ENCODE measurements at places on chromosomes 2 and 18.

DNA sequence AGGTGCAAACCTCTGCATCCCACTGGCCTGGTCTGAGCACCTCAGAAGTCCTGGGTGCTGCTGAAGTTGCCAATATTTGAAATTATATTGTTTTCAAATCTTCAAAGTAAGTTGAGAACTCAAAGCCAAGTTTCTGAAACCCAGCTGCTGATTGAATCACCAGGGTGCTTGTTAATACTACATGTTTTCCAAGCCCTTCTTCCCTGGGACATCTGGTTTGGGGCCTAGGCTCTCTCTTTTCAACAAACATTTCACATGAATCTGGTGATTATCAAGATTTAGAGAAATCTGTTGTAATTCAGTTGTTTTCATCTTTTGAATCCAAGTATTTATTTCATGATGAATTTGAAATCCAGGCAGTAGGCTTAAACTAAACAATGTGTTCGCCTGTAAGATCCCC, 24.4 kb downstream of the MLPH start:
- no peak for DNase-seq

- no peak for DNase-seq
Observed at GRCh38 chr2:103880081-103880834, 973.7 kb upstream of the POU3F3 start.

DNA sequence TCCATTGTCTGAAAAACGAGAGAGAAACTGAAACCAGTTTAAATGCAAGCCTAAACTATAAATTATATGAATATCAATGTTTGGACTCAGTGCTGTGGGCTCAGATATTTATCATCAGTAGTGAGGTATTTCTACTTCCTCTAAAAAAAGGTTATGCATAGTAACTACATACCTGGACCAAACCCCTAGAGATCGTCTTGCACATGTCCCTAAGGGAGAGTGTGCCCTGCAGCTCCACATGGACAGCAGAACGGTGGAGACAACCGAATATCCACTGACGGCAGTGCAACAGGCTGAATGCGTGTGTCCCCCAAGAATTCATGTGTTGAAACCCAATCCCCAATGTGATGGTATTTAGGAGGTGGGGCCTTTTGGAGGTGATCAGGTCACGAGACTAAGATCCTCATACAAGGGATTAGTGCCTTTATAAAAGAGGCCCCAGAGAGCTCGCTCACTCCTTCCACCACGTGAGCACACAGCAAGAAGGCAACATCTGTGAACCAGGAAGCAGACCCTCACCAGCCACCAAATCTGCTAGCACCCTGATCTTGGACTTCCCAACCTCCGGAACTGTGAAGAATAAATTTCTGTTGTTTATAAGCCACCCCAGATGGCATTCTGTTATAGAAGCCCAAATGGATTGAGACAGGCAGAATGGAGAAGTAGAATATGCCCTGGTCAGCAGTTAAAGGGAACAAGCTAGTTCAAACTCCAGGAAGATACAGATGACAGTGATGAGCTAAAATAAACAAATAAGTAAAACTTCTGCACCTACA, 208.4 kb downstream of the ANAPC1 start:
- DNase-seq = no peak

DNA sequence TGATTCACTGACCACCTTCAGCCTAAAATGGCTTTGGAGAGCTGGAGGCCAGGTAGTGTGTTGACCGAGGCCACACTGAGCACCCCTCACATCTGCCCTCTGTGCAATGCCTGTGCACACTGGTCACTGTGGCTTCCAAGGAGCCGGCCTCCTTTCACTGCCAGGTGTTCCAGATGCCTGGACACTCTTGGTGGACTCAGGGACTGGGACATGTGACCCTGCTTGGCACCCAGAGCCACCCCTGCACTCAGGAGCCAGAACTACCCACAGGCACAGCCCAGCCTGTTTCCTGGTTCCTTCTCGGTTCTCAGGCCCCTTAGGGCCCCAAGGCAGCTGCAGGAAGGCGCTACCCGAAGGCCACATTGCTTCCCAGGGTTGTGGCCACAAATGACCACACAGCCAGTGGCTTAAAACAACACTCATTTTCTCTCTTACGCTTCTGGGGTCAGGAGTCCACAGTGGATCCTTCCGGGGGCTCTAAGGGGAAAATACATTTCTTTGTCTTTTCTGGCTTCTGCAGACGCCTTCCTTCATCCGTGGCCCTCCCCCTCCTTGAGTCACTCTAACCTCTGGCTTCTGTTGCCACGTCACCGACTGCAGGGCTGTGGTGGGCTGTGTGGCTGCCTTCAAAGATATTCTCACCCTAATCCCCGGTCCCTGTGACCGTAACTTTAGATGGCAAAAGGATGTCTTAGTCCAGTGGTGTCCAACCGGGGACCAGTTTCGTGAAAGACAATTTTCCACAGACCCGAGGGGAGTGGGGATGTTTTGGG, 78.6 kb downstream of the ASB1 start:
- DNase-seq = no peak

DNA sequence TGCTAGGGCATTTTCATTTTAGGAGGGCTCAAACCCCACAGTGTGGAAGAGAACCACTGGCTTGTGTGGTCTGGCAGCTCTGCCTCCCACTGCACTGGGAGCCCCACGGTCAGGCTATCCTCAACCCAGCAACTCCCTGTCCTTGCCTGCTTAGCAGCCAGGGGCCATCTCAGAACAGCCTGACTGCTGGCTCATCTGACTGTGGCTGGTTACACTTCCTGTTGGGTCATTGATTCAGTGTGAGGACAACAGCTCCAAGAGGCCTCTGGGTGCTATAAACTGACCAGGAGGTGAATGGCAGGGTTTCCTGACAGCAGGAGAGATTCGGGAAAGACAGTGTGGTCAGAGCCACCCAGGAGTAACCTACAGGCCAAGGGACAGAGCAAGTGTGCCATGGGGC, 40.1 kb downstream of the AMER3 start:
- no peak for DNase-seq

Data from stimulated activated CD4-positive, alpha-beta T cell treated with anti-CD3 and anti-CD28 coated beads, Interleukin-15, amount 100 ng/mL, for 24 hours (primary cell).